ENCODE measurements at places on chromosomes 4 and X.

DNA sequence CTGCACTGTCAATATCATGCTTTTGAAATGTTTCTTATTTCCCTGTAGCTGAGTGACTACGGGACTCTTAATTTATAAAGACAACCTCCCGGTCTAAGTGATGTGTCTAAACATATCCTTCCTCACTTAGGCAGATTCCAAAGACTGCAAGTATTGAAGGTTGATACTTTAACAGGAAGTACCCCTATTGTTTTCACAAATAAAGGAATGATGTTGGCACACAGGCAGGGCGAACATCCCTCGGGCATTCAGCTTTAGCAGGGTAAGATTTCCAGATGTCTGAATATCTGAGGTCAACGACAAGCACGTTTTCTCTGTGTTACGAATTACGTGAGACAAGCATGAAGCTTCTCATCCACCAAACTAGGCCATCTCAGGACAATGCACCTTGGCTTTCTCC, 638.0 kb upstream of the FRG1 start:
- DNase-seq = no peak

- DNase-seq = no peak
These were observed 36.0 kb downstream of the ARHGAP6 start for GRCh38 chrX:11629593-11630211.

DNA sequence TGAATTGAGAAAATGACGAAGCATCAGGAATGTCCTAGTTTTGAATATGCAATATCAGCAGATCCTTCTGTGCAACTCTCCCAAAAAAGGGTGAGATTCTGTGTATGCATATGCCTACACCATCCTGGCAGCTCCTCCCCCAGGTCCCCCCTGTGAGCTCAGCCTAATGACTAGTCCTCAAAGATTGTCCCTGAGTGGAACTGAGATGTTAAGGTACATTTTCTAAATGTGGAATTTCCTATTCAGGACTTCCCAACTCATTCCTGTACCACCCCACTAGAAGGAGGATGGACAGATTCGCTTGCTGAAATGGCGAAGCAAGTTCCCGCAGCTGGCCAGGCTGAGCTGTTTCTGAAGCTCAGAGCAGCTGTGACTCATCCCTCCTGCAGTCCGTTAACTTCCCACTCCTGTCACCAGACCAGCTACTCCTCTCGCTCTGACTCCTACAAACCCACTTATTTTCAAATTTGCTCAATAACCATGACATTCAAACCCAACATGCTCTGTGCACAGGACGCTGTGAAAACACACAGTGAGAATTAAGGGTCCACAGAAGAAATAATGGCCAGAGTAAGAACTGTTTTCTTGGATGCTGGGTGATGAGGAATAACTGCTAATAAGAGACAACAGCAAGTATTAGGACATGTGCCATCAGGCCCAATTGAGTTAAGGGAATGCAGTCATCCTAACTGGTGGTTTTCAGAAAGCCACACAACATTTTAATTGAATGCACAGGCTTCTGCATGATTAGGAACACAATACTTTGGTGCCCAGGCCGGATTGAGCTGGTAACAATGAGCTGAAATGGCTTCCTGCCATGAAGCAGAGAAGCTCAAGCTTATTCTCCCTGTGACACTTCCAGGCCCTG, 40.0 kb upstream of the IRF2 start:
- DNase-seq = peak; percentile 89

GRCh38 chrX:69303231-69303630, 138.0 kb upstream of the PJA1 start:
- no peak for DNase-seq

GRCh38 chrX:31423609-31424189, 351.9 kb upstream of the FTHL17 start:
- peak; percentile 63 for DNase-seq

DNA sequence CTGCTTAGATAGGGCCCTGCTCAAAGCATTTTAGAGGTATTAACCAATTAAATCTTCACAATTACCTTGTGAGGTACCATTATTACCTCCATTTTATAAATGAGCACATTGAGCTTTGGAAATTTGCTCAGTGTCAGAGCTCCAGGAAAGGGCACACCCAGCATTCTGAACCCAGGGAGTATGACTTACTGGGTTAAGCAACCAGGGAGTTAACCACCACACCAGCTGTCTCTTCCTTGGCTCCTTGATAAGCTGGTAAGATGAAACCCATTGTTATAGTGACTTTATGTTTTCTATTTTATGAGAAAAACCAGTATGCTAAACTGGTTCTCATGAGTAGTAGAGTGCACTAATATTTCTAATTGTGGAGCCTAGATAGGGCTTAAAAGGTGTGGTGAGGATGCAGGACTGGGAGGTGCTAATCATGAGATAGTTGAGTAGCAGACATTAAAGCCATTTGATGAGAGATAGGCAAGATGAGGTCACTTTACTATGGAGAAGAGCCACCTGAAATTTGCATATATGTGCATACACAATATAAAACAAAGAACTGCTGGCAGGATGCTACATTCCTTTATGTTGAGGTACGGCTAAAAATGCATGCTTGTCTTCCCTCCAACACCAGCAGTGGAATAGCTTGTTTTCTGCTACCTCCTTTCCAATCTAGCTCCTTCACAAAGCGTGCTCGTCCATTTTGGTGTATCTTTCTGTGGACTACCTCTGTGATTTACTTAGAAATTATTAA, 556.1 kb downstream of the SPRY1 start:
- DNase-seq = no peak

DNA sequence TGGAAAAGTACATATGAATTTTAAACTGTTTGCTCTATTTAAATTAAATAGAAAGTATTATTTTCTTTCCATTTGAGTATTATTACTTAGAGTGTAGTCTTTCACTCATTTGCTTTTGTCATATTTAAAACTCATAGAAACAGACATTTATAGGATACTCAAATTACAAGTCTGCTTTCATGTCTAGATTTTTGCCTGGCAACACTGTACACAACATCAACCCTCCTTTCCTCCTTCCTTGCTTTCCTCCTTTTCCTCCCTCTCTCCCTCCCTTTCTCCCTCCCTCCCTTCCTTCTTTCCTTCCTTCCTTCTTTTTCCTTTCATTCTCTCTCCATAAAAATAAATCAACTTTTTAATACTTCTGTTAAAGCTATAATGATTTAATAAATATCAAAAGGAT, 2361.2 kb downstream of the ARAP2 start:
- DNase-seq = no peak

DNA sequence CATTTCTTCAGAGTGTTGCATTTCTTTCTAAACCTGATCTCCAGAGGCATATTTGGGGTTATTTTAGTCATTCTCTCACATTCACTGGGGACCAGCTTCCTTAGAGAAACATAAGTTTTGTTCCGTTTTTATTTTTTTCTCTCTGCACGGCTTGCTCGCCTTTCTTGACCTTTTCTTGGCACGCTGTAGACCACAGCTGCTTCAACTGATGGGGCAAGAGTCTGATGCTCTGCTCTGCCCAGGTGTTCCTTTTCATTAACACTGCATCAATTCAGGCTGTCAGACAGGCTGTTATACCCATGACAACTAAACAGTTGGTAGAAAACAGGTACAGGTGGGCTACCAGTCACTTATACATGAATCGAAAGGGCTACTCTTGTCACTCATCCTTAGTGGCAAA, 682.2 kb upstream of the DIAPH2 start:
- DNase-seq = no peak

DNA sequence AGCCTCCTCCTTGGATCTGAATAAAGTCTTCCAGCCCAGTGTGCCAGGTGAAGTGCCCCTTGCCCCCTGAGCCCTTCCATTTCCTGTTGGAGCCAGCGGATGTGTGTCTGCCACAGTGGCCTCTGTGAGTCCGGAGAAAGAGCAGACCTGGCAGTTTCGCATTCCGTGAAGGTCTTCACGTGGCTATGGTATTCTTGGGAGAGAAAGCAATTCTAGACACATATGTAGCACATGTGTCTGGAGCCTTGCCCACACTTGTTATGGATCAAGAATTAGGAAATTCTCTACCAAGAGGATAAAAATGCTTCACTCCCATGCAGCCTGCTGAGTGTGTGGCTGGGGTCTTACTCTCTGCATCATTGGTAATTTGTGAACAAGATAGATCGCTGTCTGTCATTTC, 130.9 kb downstream of the REPS2 start:
- DNase-seq = no peak

- no peak for DNase-seq
These were observed 25.5 kb downstream of the DCUN1D4 start for GRCh38 chr4:51868449-51868847.

GRCh38 chr4:110372485-110372884, 103.5 kb upstream of the ENPEP start:
- DNase-seq = no peak

DNA sequence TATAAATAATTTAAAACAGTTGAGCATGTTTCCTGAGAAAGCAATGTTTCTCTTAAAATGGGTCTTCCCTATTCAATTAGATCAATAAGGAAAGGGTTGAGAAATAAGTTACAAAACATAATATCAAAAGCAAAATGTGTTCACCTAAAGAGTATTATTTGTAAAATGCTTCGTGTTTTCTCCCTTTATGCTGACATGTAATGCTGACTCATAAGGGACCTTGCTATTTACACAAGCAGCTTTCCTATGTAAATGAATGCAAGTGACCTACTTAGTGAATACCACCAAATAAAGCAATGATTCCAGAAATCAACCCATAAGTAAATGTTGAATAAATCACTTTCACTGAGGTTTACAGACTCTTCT, 91.5 kb downstream of the ELOVL6 start:
- DNase-seq = no peak

DNA sequence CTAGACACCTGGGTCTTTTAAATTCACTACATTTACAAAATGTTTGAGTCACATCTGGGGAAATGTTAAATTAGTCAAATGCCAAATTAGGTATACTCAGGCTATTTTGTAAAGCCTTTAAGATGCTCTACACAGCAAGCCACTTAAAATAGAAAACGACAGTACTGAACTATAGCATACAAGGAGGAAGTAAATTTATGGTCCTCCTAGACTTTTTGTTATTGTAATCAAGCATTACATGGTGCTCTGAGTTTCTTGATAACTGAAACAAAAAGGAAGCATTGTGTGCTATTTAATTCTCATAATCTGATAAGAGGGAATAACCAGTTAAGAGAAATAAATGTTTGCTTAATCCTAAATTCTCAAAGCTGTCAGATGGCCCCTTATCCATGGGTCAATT, 46.2 kb downstream of the SLC9A7 start:
- no peak for DNase-seq

DNA sequence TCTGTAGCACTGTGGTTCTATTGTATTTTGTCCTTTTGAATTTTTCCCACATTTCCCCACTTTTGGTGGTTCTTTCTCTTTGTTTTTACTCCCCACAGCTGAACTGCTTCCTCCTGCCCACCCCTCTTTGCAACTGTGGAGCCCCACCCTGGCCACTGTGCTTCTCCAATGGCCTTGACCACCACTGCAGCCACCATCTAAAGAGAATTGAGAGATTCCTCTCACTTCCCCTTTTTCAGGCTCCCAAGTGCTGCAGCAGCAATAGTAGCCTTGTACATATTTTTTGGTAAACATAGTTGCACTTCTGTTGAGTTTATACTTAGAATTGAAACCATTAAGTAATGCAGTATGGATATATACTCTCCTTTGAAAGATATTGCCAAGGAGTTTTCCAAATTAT, 51.3 kb upstream of the FRMPD3 start:
- no peak for DNase-seq

GRCh38 chrX:111928456-111928855, 52.5 kb downstream of the TRPC5OS start:
- DNase-seq = no peak

GRCh38 chrX:6678313-6678712, 143.4 kb upstream of the VCX3A start:
- no peak for DNase-seq

- DNase-seq = peak; percentile 57
These were observed 10.7 kb downstream of the MED12 start for GRCh38 chrX:71128915-71129765.

DNA sequence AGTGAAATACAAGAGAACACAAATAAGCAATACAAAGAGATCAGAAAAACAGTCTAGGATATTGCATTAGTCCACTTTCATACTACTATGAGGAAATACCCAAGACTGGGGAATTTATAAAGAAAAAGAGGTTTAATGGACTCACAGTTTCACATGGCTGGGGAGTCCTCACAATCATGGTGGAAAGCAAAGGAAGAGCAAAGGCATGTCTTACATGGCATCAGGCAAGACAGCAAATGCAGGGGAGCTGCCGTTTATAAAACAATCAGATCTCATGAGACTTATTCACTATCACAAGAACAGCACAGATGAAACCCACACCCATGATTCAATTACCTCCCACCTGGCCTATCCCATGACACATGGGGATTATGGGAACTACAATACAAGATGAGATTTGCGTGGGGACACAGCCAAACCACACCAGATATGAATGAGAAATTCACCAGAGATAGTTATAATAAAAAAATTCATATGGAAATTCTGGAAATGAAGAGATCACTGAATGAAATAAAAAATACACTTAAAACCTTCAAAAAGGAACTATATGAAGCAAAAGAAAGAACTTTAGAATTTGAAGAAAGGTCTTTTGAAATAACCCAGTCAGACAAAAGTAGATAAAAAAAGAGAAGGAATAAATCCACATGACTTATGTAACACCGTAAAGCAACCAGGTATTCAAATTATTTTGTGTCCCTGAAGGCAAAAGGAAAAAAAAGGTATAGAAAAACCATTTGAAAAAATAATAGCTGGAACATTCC, 16.2 kb upstream of the NAA11 start:
- no peak for DNase-seq

DNA sequence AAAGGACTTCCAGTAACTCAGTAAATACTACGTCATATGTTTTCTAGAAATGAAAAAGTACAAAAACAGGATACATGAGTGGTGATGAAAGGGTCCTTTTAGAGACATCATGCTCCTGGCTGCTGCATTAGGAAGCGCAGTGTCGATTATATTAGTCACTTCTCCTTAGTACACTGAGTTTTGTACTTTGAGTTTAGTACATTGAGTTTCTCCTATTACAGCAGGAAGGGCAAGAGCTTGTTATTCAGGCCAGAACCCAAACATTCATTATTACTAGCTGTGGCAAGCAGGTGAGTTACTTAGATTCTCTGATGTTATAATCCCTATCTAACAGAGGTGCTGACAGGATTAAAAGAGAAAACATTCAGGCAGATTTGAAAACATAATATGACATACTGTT, 21.3 kb downstream of the RPGR start:
- no peak for DNase-seq

GRCh38 chrX:132401935-132402334, 86.9 kb downstream of the MBNL3 start:
- DNase-seq = no peak

GRCh38 chr4:38759113-38759789, 23.5 kb downstream of the TLR10 start:
- DNase-seq = peak; percentile 61

DNA sequence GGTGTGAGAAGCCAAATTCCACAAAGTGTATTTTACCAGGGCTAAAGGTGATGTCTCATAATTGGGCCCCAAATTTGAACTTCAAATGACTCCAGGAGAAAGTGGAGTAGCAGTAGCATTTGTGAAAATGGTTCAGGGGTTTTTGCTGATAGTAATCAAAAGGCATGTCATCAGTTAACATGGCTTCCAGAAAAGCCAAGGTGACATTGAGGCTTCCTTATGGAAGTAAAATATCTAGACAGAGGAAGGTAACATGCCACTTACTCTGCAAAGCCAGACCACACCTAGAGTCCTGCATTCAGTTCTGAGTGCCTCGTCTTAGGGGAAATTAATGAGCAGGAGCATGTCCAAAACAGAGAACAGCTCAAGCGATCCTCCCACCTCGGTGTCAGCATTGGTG, 2.2 kb upstream of the RPL36A start:
- no peak for DNase-seq

All from Kasumi-1 (cell line).